Naive thymus-derived CD8-positive, alpha-beta T cell (primary cell): ENCODE measurements at places on chromosomes 2 and 18.

GRCh38 chr2:24739354-24740025, 53.7 kb downstream of the PTRHD1 start:
- no peak for DNase-seq

DNA sequence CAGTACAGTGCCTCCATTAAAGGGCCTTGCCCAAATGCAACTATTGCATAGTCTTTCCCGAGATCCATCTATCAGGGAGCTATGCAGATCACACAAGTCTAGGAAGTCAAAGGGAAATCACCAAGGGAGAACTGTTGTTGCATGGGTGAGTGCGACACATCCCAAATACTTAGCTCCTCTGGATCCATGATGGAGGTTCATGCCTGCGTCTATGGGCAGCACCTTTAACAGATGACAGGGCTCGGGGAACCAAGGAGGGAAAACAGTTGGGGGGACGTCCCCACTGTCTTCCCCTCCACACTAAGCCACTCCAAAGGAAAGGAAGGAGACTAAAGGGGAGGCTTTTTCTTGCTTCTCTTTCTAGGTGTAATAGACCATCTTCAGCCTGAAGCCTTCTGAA, 552.8 kb upstream of the PKDCC start:
- no peak for DNase-seq

DNA sequence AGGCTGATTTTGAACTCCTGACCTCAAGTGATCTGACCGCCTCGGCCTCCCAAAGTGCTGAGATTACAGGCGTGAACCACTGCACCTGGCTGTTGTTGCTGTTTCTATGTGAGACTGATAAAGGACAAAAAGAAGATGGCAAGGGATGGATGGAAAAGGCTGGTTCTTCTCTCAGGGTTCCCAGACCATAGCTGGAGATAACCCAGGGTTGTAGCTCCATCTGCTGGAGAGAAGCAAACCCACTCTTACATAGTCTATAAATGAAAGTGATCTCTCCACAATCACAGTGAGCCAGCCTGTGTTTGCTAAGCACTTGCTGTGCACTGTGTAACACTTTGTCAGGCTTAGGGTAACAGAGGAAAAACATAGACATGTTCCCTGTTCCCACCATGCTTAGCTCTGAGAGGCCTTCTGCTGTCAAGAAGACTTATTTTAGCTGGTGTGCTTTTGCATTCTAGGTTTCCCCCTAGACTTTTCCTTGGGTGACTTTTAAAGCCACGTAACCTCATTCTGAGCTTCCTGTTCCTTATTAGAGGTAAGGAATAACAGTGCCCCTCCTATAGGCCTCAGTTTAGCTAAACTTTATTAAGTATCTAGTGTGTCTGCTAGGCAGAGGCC, 49.7 kb downstream of the LIMS1 start:
- peak; percentile 38 for DNase-seq

DNA sequence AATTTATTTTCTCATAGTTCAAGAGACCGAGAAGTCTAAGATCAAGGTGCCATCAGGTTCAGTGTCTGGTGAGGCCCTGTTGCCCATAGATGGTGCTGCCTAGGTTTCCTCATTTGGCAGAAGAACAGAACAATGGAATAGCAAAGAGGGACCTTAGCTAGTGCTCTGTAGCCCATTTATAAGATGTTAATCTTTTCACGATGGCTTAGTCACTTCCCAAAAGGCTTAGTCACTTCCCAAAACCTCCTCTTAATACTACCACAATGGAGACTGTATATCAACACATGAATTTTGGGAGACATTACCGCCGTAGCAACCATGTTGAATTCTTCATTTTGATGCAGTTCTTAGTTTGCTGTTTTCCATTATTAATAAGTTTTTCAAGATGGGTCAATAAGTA, 246.3 kb upstream of the NRP2 start:
- no peak for DNase-seq

GRCh38 chr18:37321582-37322491, 243.8 kb downstream of the CELF4 start:
- DNase-seq = no peak

DNA sequence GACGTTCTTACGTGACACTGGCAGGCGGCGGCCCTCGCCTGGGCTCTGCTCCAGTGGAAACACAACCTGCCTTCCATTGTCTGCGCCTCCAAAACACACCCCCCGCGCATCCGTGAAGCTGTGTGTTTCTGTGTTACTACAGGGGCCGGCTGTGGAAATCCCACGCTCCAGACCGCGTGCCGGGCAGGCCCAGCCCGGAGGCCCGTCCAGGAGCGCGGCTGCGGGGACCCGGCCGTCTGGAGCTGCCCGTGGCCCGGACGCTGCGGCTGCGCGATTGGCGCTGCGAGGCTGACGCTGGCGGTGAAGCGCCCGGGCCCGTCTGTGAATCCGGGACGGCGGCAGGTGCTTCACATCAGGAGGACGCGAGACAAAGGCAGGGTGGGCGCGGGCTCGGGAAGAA, 670.3 kb upstream of the SALL3 start:
- DNase-seq = no peak

GRCh38 chr2:223979730-223980396, 22.6 kb downstream of the MRPL44 start:
- no peak for DNase-seq

GRCh38 chr2:101310834-101311695, 2.6 kb upstream of the RNF149 start:
- no peak for DNase-seq

DNA sequence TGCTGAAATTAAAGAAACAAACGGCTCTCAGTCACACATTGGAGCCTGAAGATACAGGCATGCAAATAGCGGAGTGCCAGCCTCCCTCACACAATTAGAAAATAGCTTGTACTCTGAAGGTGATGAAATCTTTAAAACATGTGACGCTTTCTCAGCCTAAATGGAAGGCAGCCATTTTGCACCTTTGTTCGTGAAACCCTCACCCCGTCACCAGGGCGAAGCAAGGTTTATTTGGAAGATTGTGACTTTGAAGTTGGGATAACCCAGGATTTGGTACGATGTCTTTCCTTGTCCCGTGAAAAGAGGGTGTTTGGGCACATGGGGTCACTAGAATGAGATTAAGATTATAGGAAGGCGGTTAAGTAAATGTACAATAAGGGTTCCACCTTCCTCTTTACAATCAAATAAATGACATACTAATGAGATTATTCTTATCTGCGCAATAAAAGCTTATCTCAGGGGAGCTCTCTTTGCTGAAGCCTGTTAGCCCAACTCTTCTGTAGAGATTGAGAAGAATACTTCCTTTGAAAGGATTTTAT, 4.2 kb downstream of the SH3BP4 start:
- no peak for DNase-seq

- no peak for DNase-seq
Observed at GRCh38 chr2:229849073-229849472, 72.7 kb downstream of the TRIP12 start.

- no peak for DNase-seq
Observed at GRCh38 chr2:224106794-224107193, 67.7 kb upstream of the SERPINE2 start.

- no peak for DNase-seq
Observed at GRCh38 chr2:65700720-65701119, 268.3 kb upstream of the SPRED2 start.

- DNase-seq = no peak
Observed at GRCh38 chr2:231676243-231676642, 32.1 kb upstream of the PTMA start.

DNA sequence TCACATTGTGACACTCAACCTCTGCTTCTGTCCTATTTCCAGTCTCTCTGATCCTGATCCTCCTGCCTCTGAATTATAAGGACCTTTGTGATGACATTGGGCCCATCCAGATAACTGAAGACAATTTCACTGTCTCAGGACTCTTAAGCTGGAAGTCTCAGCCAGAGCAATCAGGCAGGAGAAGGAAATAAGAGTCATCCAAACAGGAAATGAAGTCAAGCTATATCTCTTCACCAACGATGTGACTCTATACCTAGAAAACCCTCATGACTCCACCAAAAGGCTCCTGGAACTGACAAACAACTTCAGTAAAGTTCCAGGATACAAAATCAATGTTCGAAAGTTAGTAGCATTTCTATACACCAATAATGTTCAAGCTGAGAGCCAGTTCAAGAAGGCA, 29.3 kb upstream of the TWIST2 start:
- DNase-seq = no peak

DNA sequence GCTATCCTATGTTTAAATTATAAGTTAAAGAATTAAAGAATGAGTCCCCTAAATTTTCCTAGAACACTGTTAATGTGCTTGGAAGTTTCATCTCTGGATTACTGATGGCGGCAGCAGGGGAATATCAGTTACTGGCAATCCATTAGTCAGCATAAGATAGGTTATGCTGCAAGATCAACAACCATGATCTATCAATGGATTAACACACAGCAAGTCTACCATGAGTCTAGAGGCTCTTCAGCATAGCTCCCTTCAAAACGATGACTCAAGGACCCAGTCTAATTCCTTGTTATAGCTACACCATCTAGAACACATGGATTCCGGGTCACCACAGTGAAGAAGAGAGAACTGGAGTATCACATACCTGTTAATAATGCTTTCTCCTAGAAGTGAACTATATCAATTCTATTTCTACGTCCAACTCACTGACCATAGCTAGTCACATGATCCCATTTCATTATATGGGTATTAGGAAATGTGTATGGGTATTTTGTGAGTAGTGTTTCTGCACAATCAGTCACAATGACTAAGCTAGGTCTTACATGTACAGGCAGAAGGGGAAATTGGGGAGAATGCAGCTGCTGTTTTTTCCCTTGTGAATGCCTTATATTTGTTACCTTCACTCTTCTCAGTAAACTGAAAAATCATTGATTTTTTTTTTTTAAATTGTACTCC, 108.3 kb upstream of the MAPRE2 start:
- no peak for DNase-seq

DNA sequence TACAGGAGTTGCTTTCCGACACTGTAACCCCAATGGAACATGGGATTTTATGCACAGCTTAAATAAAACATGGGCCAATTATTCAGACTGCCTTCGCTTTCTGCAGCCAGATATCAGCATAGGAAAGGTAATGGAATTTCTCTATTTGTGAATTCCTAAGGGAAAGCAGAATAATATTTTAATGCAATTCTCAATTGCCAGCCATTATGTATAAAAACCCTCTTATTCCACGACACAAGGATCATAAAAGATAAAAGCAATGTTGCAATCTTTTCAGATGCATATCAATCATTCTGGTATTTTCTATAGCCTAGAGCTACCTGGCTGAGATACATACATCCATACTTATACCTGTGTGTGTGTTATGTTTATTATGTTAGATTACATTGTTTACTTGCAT, 31.2 kb downstream of the PTH2R start:
- DNase-seq = no peak
